ENCODE measurements at places on chromosomes 11 and 22.

DNA sequence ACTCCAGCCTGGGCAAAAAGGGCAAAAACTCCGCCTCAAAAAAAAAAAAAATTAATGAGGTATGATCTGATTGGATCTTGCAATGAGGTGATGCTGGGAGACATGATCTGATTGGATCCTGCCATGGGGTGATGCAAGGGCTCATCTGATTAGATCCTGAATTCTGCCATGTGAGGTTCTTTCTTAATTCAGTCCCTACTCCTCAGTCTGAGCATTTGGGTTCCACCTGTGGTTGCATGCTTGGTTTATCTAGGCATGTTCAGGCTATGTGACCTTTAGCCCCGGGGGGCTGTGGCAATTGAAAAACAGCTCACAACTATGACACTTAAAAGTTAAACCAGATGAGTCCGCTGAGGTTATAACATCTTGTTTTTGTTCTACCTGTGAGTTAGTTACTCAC, 4.8 kb upstream of the TRIM6 start:
- no peak for DNase-seq

DNA sequence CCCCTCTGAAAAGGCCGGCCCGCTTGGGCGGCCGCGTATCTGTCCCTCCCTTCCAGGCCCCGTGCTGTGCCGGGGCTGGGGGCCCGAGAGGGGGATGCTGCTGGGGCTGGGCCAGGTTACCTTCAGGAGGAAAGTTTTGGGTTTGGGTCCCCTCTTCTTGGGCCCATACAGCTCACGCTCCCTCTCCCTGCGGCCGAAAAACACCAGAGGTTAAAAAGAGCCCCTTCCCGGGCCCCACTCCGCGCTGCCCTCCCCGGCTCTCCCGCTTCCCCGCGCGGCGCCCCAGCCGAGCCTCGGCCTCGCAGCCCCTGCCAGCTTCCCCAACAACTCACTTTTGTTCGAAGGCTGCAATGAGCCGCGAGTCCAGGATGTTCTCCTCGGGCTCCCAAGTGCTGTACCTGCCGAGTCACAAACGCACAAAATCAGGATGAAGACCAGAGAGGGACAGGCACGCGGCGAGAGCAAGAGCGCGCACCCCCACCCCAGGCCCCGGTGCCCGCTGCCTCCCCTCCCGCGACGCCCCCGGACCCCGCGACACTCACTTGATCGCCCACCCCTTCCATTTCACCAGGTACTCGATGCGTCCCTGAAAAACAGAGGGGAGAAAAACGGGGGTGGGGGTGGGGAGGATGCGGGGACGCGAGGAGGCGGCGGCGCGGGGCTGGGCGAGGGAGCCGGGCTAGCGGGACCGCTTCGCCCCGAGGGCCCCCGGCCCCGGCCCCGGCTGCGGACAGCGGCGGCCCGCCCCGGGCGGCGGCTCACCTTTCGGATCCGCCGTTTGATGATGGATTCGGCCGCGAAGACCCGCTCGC, 450 bp downstream of the CBX6 start:
- no peak for DNase-seq

GRCh38 chr22:48520884-48521588, 1306.6 kb downstream of the BRD1 start:
- DNase-seq = peak; percentile 1

DNA sequence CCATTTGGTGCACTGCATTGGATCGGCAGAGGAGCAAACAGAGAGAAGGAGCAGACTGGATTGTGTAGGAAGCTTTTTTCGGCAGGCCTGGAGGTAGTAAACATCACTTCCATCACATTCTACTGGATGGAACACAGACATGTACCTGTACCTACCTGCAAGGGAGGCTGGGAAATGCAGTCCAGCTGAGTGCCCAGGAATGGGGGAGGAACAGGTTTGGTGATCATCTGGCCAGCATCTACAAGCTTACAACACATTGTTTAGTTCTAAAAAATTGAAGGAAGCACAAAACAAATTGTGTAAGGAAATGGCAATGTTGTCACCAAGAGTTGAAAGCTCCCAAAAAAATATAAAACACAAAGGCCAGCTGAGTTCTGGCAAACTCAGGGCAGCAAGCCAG, 19.1 kb downstream of the SMIM38 start:
- no peak for DNase-seq

- no peak for DNase-seq
Observed at GRCh38 chr11:95341221-95341620, 110.2 kb upstream of the SESN3 start.

DNA sequence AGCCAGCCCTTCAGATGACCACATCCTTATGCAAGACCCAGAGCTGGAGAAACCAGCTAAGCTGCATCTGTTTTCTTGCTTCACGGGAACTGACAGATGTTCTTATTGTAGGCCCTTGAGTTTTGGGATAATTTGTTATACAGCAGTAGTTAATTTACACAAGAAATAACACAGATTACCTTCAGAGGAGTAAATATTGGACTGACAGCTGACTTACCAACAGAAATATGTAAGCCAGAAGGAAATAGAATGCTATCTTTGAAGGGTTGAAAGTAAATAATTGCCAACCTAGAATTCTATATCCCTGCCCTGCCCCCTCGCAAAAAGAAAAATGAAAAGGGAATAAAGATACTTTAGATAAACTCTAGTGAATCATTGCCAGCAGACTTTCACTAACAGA, 124.1 kb downstream of the WNT7B start:
- no peak for DNase-seq

- DNase-seq = peak; percentile 16
Observed at GRCh38 chr11:58739725-58740430, 8.1 kb upstream of the GLYAT start.

DNA sequence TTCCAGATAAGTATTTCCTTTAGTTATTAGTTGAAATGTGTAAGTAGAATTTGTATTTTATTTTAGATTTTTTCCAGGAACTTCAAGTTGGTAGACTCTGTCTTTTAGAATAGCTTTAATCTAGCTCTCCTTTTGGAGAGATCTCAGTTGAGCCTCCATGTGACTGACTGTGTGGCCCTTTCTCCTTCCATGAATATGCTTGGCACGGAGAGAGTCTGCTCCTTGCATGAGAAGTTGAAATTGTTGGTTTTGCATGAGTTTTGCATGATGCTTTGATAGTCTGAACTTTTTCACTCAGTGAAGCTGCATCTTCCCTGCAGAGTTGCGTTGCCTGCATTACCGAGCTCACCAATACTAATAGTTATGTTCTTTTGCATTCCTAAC, 32.8 kb upstream of the CTTN start:
- no peak for DNase-seq

DNA sequence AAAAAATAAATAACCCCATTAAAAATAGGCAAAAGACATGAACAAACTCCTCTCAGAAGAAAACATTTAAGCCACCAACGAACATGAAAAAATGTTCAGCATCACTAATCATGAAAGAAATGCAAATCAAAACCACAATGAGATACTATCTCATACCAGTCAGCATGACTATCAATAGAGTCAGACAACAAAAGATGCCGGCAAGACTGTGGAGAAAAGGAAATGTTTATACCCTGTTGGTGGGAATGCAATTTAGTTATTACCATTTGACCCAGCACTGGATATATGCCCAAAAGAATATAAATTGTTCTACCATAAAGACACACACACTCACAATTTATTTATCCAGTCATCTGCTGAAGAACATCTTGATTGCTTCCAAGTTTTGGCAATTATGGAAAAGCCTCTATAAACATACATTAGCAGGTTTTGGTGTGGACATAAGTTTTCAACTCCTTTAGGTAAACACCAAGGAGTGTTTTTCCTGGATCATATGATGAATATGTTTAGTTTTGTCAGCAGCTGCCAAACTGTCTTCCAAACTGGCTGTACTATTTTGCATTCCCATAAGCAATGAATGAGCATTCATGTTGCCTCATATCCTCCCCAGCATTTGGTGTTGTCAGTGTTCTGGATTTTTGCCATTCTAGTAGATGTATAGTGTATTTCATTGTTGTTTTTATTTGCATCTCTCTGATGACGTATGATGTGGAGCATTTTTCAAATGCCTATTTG, 28.0 kb downstream of the OR8D1 start:
- DNase-seq = peak; percentile 10

- DNase-seq = no peak
Observed at GRCh38 chr11:61087426-61088119, 14.7 kb upstream of the CD5 start.

DNA sequence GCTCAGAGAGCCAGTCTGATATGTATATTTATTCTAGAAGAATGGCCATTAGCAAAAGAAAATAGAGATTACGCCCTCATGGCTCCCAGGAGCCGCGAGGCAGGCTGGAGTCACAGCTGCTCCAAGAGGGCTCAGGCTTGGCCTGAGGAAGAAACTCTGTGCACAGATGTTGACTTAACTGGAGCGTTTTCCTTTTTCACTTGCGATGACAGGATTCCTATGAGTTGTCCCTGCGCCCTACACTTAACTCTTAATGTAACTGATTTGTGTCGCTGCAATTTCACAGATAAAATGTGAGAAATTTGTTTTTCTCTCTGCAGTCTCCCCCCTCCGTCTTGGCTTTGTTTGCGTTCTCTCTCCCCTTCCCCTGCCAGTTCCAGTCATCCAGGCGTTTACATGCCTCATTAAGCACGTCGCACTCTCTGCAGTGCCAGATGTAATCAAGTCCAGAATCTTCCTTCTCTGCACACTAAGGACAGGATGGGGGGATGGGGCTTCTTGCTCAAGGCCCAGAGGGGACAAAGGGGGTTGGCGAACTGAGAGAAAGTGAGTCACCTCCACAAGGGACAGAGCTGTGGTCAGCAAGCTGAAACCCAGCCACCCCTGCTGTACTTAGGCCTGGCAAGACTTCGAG, 1060.1 kb downstream of the NTM start:
- DNase-seq = no peak

GRCh38 chr11:62592989-62593421, 1.7 kb upstream of the TUT1 start:
- DNase-seq = no peak

DNA sequence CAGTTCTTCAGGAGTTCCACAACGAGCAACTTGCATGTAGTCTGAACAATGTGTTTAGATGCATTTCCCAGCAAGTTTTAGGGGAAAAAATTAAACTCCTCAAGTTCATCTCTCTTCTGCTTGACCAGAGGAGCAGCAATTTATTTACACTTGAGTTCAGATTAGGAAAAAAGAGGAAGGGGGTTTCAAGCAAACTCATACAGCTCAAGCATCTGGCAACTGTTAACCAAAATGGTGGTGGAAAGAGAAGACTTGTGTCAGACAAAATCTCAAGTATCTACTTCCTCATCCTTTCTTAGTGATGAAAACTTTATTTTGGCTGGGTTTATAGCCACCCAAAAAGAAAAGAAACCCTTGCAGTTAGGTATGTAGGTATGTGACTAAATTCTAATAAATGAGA, 29.1 kb upstream of the PICALM start:
- no peak for DNase-seq

- DNase-seq = no peak
Observed at GRCh38 chr11:128146926-128147605, 440.3 kb downstream of the ETS1 start.

GRCh38 chr22:22085702-22086500, 103.3 kb upstream of the TOP3B start:
- no peak for DNase-seq

DNA sequence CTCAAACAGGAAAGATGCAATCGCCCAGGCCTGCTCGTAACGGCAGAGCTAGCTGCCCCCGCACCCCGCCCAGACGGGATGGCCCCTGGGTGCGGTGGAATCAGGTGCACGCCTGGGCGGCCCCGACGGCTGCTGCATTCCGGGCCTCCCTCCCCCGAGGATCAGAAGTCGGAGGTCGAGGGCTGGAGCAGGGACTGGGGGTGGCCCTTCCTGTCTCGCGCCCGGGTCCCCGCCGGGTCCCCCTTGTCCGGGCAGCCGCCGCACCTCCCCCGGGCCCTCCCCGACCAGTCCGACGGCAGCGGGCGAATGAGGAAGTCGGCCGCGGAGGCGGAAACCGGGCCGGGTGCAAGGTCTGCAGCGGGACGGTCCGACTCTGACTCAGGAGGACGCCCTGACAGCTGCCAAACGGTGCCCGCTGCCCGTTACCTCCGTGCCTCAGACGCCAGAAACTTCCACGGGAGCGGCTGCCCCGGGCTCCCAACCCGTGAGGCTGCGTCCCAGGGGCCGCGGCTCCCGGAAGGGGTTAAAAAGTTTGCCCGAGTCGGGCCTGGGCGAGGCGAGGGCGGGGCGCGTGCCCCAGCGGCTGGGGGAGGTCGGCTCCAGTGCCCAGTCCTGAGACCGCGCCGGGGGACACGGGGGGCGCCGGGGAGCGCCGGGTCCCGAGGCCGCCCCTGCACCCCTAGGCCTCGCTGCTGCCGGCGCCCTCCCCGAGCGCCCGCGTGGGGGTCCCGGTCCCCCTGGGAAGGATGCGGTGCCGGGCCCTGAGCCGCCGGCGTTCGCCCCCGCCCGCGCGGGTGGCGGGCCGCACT, 663 bp downstream of the MYH9 start:
- no peak for DNase-seq

- DNase-seq = no peak
Observed at GRCh38 chr22:48881326-48881980, 946.2 kb downstream of the BRD1 start.

Data from Jurkat, Clone E6-1 (cell line).